ENCODE measurements at places on chromosomes 7 and 10.

DNA sequence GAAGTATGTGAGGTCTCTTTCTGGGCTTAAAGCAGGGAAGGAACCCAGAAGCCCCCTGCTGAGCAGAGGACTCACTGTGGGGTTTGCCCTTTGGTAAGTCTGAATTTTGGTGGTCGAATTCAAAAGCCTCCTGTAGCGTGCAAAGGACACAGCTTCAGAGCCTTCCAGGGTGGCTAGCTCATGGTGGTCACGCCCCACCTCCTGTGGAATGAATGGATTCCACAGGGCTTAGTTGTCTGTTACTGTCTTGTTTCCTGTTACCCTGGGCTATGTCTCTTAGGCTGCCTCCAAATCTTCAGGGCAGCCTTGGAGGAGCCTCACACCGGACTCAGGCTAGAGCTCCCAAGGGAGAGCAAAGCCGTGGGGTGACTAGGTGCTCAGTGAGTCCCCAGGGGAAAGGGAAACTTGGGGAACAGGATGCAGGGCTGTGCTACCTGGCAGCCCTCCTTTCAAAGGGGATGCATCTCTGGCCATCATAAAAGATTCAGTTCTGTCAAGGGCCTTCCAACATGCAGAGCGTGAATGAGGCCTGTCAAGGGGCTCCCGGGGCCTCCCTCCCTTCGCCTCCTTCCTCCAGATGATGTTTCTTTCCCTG is 211.7 kb downstream of the CCSER2 start:
- peak; percentile 78 for DNase-seq

GRCh38 chr7:99046722-99047121 is 97.2 kb downstream of the SMURF1 start:
- DNase-seq = no peak

GRCh38 chr10:104032144-104032775 is 53.4 kb downstream of the COL17A1 start:
- no peak for DNase-seq

DNA sequence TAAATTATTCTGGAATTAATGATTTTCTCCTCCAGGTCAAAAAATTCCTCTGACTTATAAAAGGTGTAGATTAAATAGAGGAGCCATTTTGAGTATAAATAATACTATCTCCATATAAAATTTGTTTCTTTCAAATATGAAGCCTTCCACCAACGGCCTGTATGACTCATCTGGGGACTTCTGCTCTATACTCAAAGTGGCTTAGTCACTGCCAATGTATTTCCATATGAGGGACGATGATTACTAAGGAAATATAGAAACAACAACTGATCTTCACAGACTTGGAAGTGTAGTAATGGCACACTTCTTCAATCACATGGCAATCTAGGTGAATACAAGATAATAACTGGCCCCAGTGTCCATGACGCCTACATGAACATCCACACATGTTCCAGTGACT is 335.6 kb upstream of the HGF start:
- peak; percentile 78 for DNase-seq

GRCh38 chr7:19275000-19275399 is 129.8 kb upstream of the FERD3L start:
- DNase-seq = no peak

DNA sequence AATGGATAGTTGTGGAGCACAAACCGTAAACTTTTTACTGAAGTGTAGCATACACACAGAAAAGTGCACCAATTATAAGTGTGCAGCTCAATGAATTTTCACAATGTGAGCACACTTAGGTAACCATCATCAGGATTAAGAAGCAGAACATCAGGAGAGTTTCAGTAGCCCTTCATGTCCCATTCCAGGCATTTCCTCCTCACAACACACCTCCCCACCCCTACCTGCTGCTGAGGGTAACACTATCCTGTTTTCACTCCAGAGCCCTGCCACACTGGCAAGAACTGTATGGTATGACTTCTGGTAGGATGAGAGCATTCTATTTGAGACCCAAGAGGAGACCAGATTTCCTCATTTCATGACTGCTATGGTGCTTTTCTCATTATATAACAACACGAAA is 166.5 kb downstream of the PPP1R3A start:
- DNase-seq = no peak

- DNase-seq = peak; percentile 90
Measured at GRCh38 chr7:134368851-134369544, 52.3 kb upstream of the SLC35B4 start.

DNA sequence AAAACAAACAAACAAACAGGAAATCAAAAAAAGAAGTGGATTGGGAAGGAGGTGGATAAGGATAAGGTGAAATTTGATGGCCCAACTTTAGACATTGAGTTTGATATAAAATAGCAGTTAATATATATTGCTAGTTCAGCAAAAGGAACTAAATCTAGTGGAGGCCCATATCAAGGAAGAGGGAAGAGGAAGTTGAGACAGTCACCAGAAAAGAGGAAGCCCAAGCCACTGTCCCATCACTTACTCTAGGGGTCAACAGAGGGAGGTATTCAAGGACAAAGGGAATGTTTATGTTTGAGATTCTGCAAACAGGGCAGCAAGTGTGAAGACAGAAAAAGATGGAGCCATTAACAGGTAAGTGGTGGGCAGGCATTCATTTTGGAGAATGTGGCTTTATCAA is 3.7 kb downstream of the LAMTOR4 start:
- DNase-seq = no peak

DNA sequence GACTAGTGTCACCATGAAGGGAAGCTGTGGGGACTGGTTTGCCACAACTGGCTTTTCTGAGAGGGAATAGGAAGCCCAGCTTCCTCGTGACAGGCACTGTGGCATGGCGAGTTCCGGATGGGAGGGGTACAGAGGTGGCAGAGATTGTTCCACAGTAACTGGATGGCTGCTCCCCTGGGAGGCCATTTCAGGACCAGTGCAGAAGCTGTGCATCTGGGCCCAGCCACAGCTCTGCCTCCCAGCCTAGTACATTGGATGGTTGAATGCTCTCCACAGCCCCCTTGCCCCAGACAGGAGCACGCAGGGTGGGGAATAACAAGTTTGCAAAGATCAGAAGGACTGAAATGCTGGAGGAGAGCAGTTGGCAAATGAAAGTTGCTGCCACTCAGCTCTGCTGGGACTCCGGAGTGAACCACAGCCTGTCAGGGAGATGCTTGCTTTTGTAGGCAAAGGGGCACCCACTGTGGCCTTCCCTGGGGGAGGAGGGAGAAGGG is 51.8 kb downstream of the GSDME start:
- no peak for DNase-seq

- DNase-seq = no peak
Measured at GRCh38 chr7:151207804-151208203, 2.5 kb downstream of the H2BK1 start.

- DNase-seq = no peak
Measured at GRCh38 chr7:66886152-66886551, 34.9 kb upstream of the TMEM248 start.

DNA sequence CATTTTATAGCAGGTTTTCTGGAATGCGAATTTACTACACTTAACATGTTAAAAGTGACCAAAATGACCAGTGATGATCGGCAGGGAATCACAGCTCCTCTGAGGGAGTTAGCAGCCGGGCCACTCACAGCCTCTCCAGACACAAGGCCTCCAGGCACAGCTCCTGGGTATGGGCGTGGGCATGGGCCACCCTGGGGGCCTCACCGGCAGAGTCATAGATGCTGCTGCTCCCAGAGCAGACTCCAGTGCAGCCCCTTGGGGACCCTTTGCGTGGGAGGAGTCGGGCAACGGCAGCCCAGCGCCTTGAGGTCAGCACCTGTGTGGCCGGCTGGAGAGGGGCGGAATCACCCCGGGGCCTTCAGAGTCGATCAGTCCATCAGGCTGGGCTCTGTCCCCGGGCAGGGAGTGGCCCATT is 8.6 kb downstream of the KNDC1 start:
- DNase-seq = no peak

- peak; percentile 59 for DNase-seq
Measured at GRCh38 chr10:118332948-118333710, 9.0 kb downstream of the FAM204A start.

DNA sequence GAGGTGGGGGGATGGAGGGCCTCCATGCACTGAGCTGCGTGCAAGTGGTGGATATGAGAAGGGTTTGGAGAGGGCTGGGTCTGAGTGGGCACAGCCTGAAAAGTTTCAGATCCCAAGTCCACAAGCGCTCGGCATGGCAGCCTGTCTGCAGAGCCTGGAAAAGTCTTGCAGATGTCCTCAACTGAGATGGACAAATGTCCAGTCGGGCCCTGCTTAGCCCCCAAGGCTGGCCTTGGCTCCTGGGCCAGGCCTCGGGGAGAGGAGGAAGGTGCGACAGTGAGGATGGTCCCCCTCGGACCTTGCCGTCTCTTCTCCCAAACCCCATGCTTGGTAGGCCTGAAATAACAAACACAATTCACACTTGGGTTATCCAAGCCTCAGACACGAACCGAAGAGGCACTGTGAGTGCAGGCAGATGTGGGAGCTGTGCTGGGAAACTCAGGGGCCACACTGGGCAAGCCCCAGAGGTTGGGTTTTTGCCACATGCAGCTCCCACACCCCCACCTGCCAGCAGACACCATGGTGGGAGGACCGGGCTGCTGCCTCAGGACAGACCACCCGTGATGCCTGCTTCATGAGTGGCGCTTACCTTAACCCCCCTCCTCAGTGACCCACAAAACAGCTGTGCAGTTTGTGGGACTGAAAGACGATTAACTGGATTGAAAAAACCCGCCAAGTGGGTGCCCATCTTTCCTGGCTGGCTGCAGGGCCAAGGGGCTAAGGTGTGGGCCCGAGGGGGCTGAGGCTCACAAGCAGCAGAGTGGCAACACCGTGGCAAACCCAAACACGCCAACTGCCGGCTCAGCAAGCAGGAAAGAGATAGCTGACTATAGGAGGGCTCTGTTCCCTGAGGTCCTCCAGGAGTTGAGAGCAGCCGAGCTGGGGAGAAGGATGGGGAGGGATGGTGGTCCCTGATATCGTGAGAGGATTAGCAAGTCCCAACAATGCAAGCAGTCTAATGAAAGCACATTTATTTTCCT is 156.8 kb downstream of the RNF216 start:
- no peak for DNase-seq

GRCh38 chr7:37546677-37547076 is 98.0 kb upstream of the ELMO1 start:
- peak; percentile 18 for DNase-seq

GRCh38 chr7:150404172-150404804 is 25.2 kb downstream of the ZNF775 start:
- DNase-seq = no peak

DNA sequence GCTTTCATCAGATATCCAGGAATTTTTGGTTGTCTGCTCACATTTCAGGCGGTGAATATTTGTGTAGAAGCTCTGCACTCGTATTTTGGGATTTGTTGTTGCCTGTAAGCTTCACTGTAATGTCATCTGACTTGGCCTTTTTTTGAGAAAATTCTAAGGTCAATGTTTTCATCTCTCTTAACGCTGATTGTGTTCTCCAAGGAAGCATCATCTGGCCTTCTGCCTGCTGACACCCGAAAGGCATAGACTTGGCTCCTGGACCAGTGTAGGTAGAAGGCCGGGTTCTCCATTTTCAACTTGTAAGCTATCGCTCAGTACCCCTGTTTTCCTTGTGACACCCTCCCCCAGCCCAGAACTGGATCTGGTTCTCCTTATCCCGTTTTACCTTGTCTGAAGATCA is 44.2 kb downstream of the SLC13A1 start:
- no peak for DNase-seq

DNA sequence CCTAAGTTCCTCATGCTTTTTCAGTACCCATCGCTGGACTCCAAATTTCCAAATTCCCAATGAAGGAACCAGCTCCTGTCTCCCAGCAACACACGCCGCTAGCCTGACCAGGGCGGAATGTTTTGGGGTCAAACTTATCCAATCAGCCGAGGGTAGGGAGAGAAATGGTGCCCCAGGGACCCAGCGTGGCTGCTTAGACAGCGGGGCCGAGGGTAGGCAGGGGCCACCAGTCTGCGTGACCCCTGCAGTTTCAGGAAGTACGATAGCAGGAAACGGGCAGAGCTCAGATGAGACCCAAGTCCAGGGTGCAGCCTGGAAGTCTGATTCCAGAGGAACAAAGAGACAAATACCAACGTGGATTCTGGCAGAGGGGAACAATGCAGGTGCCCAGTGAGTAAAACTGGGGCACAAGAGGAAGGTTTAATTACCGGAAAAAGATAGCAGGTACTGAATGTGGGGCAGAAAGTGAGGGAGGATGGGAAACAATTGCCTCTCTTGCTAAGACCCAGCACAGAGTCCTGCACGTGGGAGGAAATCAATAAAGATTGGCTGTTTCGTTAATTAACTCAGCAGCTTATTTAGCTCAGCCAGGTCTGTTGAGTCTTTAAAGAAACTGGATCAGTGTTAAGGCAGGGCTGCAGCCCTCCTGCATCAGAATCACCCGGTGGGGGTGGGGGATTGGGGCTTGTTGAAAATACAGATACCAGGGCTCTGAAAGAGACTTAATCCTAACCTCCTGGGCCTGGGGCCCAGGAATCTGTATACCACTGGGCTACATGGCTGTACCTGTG is 50.4 kb upstream of the NFE2L3 start:
- DNase-seq = no peak

GRCh38 chr10:23035569-23035968 is 59.8 kb upstream of the MSRB2 start:
- peak; percentile 26 for DNase-seq

DNA sequence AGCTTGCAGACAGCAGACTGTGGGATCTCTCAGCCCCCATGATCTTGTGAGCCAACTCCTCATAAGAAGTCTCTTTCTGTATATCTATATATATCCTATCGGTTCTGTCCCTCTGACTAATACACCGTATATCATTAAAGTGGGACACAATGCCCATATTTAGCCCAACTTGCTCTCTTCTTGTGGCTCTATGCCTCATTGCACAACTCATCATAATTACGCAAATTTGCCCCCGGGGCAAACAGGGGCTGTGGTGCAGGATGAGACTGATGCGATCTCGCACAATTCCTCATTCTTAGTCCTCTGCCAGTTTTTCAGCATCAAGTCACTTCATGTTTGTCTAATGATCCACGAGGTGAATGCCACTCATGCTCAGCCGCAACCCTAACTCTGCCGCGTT is 183.2 kb downstream of the PRPF18 start:
- peak; percentile 99 for DNase-seq

GRCh38 chr7:96671854-96672253 is 37.8 kb downstream of the SEM1 start:
- no peak for DNase-seq

DNA sequence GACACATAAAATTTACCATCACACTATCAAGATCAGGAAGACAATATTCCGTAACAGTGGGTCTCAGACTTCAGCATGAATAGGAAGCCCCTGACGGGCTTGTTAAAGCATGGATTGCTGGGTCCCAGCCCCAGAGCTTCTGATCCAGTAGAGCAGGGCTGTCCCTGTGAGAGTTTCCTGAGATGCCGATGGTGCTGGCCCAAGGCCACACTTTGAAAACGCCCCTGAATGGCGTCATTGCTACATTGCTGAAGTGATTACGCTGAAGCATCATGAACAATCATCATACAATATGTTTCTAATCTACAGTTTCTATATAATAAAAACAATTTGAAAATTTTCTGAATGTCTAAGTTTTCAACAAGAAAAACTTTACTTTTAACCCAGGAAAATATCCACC is 38.0 kb upstream of the TMEM72 start:
- no peak for DNase-seq

- DNase-seq = no peak
Measured at GRCh38 chr10:15579605-15580004, 140.1 kb downstream of the ITGA8 start.

- DNase-seq = no peak
Measured at GRCh38 chr7:65962033-65962432, 20.0 kb downstream of the GUSB start.

- peak; percentile 96 for DNase-seq
Measured at GRCh38 chr10:119315128-119316001, 108.0 kb downstream of the GRK5 start.

Measured in epithelial cell of esophagus (primary cell).